ENCODE measurements at places on chromosomes 3 and 15.

DNA sequence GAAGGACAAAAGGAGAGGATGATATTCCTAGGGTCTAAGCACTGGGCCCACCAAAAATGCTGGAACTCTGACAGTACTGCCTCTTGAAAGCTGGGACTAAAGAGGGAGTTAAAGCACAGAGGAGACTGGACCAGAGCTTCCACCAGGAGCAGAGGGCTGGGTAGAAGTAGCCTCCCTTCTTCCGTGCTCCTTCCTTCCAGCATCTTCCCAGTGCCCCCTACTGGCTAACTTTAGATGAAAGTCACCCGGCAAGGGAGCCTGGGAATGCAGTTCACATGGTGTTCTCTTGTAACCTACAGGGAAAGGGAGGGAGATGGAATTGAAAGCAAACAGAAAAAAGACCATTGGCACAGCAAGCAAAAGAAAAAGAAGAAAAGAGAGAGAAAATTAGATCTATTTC is 106.1 kb upstream of the COL8A1 start:
- no peak for DNase-seq

GRCh38 chr3:166902374-166902773 is 477.7 kb downstream of the ZBBX start:
- DNase-seq: no peak

DNA sequence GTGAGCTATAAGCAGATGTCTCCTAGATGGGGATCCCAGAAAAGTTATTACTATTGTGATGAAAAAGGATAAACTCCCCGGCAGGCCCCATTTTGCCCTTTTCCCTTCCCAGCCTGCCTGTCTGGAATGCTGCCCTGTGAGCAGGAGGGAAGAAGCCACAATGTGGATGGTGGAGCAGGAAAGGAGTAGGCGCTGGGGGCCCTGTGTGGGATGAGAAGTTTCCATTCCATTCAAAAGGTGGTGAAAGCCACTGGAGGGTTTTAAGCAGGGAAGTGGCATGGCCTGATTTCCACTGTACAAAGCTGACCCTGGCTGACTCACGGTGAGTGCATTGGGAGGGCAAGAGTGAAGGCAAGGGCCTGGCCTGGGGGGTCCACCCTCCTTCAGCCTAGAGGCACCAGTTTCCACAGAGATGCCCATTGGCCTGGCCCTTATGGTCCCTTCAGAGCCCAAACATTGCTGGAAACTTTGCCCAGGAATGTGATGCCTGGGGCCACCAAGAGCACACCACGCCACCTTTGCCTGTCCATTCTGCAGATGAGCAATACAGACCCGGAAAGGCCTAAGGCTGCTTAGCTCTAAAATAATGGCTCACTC is 206.9 kb downstream of the RPLP1 start:
- no peak for DNase-seq

- DNase-seq: no peak
Measured at GRCh38 chr3:1969281-1969680, 129.4 kb upstream of the CNTN4 start.
